ENCODE measurements at places on chromosomes 2 and 18.

DNA sequence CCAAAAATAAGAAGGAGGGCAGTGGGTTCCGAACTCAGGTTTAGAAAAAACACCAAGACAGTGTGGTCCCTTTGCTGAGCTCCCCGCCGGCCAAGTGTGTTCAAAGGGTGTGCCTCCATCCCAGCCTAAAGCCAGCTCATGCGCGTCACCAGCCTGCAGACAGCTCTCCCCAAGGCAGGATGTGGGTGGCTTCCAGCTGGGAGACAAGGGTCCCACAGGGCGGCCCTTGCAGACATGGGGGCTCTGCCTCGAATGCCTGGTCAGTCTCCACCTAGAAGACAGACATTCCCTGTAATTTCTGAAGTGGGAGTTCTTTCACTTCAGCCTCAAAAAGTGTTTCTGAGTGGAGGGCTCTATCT lies 135.8 kb upstream of the GPC1 start:
- DNase-seq: no peak

GRCh38 chr2:73986085-73986681 lies 1.5 kb downstream of the TET3 start:
- DNase-seq: no peak

DNA sequence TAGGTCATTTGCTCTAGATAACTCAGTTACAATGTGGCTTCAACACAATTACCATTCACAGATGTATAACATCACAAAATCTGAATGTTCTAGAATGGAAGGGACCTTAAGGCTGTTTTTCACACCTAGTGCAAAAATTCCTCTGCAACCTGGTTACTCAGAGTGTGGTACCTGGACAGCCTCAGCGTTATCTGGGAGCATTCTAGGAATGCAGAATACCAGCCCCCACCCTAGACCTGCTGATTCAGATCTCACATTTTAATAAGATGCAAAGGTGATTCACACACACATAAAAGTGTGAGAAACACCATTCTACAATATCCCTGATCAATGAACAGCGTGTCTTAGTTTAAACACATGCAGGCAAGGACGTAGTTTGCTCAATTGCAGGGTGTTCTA lies 233.1 kb downstream of the TDRD15 start:
- no peak for DNase-seq

DNA sequence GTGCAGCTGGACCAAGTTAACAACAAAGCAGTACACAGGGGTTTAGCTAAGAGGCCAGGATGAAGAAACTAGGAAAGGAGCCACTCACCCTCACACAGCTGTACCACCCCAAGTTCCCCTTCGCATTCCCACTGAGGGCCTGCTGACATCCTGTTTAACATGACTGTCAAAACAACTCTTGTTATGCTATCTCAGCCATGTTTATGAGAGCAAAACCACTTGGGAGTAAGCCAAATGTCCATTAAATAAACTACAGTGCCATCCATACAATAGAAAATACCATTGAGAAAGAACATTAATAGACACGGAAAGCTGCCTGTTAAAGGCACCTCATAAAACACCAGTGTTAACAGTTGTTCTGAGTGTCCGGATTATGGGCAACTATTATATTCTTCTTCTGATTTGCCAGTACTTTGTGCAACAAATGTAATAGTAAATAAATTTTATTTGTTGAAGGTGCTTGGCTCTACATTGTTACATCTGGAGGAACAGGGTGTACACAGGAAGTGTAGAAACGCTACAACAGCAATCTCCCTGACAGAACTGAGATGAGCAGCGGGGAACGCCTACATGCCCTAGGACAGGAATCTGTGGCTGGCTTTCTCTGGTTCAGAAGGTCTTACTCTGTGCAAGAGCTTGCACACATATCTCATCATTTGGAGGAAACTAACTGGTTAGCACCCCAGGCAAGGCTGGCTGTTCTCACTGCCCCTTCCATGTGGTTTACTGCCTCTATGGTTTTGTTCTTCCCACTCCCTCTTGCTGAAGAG lies 85.6 kb downstream of the EHD3 start:
- no peak for DNase-seq

- no peak for DNase-seq
These were observed 54.4 kb downstream of the AOX1 start for GRCh38 chr2:200640176-200640575.

GRCh38 chr18:8413189-8413588 lies 196.0 kb upstream of the RAB12 start:
- no peak for DNase-seq

DNA sequence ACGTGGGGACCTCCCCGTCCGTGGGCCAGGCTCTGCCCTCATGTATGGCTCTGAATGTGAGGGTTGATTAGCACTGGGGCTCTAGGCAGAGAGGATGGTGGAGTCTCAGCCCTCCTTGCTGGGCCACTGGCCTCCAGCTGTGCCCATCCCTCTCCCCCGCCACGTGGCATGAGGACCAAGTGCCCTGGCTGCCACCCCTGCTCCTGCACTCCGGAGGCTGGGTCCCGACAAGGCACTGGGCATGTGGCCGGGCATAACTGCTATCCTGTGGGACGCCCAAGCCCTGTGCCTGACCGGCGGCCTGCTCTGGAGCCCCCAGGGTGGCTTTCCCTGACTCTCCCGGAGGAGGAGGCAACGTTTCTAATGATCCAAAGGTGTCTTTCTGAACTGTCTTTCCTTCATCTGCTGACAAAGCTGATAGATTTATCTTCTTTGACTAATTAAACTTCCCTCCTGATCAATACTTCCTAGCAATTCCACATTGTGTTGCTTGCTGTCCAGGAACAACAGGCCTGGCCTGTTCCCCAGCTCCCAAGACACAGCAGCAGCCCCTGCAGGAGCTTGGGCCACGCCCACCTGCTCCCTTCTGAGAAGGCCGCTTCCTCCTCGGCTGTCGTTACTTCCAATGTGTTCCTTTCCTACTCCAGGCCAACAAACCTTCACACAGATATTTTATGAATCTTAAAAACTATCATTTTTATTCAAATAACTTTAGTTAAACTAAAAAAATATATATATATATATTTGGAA lies 132.0 kb downstream of the SNTG2 start:
- DNase-seq: no peak

- no peak for DNase-seq
These were observed 124.4 kb downstream of the HRH4 start for GRCh38 chr18:24584813-24585212.

- no peak for DNase-seq
These were observed 20.4 kb downstream of the GPD2 start for GRCh38 chr2:156456616-156457015.

GRCh38 chr18:31148600-31148999 lies 14.1 kb downstream of the DSC1 start:
- DNase-seq: no peak

DNA sequence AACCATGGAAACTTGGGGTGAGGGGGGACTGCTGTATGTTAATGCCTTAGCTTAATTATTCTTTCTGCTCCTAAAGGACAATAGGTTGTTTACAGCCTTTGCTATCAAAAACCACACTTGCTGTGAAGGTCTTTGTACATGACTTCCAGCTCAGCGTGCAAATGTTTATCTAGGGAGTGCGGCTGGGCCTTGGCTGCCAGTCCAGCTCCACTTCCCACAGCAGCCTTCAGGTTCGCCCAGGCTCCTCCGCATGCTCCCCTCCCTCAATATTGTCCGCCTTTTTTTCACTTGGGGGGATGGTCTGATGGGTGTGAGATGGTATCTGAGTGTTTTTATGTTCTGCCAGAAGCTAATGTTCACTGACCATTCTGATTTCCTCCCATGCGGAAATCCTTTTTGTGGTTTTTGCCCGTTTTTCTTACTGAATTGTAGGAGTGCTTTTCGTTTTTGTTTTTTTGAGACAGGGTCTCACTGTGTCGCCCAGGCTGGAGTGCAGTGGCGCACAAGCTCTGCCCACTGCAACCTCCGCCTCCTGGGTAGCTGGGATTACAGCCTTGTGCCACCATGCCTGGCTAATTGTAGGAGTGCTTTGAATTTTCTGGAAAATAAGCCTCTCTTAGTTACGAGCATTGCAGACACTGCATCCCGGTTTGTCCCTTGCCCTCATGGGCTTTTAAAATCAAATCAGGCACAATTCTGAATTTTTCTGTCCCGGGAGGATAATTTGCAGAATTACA lies 28.8 kb downstream of the SH3BP4 start:
- DNase-seq: no peak

GRCh38 chr2:16197504-16198147 lies 257.3 kb downstream of the MYCN start:
- DNase-seq: no peak

DNA sequence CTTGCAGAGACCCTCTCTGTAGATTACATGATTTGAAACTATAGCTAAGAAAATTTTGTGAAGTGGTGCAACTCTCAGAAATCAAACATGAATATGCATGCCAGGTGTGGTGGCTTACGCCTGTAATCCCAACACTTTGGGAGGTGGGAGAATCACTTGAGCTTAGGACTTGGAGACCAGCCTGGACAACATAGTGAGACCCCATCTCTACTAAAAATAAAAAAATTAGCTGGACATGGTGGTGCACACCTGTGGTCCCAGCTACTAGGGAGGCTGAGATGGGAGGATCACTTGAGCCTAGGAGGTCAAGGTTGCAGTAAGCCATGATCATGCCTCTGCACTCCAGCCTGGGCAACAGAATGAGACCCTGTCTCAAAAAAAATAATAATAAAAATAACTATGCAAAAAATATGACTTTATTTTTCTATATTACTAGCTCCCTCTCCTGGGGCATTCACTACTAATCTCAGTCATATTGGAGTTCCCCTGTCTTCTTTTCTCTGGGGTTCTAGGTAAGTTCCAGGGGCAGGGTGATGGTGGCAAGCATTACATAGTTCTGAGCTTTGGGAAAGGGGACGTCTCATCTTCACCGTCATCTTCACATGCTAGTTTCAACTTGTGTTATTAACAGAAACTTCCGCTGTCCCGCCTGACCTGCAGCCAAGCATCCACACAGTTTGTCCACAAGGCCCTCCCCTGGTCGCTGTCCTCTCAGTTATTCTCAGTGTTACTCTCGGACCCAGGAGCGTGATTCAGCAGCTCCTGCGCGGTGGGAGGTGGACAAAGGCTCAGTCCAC lies 96.8 kb upstream of the MBOAT2 start:
- no peak for DNase-seq

DNA sequence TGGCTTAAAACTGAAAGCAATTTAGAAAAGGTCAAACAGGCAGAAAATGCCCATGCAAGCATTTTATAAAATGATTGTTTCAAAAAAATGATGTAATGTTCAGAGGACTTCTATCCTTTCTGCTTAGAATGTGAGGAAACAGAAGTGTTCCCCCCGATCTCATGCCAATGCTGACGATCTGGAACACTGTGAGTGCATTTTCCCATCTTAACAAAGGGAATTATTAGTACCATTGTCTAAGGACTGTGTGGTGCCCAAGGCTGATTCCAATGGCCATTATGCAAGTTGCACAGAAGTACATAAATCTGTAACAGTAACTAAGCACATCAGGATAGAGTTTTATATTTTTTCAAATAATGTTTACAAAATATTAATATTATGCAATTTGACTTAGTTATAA lies 185.3 kb downstream of the MYT1L start:
- no peak for DNase-seq

DNA sequence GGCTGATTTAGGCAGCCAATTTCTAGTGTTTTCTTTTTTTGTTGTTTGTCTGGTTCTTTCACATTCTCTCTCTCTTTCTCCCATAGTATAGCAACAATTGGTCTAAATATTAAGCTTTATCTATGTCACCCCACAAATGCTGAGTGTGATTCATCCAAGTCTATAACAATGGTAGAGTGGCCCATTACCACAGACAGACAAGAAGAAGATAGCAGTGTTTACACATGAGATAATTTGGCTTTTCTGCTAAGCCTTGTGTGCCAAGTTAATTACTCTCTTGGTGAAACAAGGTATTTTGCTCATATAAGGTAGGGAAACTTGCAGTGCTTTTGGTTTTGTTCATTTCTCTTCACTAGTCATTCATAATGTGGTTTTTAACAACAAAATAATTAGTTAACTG lies 166.5 kb downstream of the SLC8A1 start:
- no peak for DNase-seq

DNA sequence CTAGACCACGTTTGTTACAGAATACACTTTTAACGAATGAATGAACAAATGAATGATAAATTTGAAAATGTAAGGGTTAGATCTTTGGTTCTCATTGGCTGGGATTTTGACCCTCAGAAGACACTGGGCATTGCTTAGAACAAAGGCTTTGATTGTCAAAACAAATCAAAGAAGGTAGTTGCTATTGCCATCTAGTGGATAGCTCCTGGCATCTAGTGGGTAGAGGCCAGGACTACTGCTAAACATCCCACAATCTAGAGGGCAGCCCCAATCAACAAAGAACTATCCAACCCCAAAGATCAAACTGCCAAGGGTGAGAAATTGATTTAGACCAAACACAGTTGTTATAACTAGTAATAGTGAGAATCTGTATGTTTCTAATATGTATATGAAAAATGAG lies 552.3 kb downstream of the KCNJ3 start:
- no peak for DNase-seq

DNA sequence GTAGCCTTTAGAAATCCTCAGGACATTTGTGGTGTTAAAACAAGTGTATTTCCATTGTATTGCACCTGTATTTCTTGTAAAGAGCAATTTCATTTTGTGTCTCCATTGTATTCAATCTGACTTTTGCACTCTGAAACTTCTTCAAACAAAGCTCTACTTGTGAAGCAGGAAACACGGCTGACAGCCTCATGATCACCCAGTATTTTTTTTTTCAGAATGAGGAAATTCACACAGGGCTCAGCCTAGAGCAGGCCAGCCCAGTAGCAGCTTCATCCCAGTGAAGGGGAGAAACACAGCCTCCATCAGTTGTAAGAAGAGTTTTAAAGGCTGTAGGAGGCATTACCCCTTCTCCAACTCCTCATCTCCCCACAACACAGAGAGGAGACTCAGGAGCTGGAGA lies 175.9 kb upstream of the KLHL29 start:
- no peak for DNase-seq

DNA sequence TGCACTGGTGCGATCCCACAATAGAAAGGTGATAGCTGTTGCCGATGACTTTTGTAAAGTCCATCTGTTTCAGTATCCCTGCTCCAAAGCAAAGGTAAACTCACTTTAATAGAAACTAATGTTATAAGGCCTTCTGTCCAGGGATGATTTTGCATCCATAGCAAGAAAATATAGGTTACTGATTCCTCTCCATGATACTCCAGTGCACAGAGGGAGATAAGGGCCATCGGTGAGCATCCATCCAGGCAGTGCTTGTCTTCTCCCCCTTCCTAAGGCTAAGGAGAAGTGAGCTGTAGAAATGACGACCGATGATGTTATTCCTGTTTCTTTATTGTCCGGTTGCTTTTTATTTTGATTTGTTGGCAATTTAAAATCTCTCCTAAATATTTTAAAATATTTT lies 32.1 kb downstream of the COX7A2L start:
- DNase-seq: no peak

DNA sequence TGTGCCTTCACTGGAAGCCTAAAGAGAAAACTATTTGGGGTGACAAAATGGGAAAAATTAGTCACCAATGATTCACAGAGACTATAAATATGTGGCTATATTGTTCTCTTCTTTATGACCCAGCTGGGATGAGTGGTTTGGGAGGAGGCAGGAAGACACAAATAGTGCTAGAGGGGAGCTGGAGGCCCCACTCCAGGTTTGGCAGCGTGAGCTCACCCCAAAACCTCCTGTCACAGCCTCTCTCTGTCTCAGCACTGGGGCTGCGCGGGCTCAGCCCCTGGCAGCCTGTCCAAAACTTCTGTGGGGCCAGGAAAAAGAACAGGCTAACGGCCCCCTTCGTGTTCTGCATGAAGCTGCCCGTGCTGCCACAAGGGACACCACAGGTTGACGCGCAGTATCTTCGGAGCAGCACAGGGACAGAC lies 73.2 kb upstream of the LCLAT1 start:
- DNase-seq: no peak

GRCh38 chr2:131022731-131023130 lies 70.5 kb downstream of the FAM168B start:
- no peak for DNase-seq

Measured in activated gamma-delta T cell (primary cell).